Suprapubic skin (tissue), 4 donors: ENCODE measurements at places on chromosomes 5 and 9. TPM values are rescaled to one million over a fixed set of nuclear protein-coding genes. Genes with fewer than 3 reads are reported as not detected.

DNA sequence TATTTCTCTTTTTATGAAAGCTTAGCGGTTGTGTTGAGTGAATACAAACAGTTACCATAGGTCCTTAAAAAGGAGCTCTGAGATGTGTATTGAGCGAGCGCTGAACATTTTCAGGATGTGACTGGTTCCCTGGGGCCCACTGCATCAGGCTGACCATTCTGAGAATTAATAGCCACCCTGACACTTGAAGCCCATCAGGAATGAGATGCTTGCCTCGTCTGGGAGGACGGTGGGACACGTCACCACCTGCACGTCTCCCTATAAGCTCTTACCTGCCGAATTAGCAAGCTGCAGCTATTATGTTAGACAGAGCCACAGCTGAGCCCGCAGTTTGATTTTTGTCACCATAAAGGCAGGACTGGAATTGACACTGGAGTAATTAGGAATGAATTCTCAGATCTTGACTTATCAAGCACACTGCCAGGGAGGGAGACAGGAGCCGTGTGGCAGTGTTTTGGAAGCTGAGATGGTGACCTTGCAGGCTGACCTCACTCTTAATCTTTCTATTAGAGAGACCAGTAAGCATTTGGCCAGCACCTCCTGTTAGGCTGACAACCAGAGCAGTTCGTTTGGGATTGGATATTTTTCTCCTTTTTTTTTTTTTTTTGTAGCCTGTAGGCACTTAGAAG lies 373.1 kb upstream of the WWC1 start:
- no peak for DNase-seq

The ZFP37 gene
- total RNA-seq = 1.1 TPM

- no peak for DNase-seq
Measured at GRCh38 chr5:127981498-127981897, 102.1 kb upstream of the SLC12A2 start.

The UBAC1 gene
- 88.5 TPM for total RNA-seq

DNA sequence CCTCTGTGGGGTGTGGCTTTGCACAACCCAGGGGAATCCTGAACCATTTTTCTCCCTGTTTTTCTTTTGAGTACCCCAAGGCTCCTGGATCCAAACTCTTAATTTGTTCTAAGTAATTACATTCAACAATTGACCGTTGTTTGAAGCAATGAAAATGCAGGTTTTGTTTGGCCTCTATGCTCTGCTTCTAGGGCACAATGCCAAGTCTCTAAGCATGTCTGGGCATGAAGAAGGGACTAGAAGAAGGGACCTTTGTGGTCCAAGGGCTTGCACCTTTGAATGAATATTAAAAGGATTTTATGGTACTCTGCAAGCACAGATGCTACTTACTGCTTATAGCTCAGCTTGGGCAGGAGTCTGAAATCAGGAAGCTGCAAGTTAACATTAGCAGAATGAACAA lies 6.6 kb upstream of the ENC1 start:
- DNase-seq = no peak

- DNase-seq = peak; percentile 33
Measured at GRCh38 chr5:14716755-14717752, 52.5 kb downstream of the OTULIN start.

DNA sequence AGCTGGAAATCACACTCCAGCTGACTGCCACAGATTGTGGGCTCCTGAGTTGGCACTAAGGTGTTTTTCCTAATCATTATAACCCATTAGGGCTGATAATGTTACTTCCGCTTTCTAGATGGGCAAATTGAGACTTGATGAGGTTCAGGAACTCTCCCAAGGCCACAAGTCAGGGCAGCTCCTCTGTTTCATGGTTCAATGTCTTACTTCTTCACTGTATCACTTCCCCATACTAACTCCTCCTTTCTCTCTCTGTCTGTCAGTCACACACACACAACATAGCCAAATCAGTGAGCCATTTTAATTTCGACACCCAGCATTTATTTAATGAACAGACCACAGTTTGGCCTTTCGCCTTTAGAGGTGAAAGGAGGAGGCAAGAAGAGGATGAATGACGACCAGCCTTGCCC lies 17.8 kb upstream of the TRAF1 start:
- no peak for DNase-seq

GRCh38 chr5:95283761-95284571 lies 928 bp downstream of the MCTP1 start:
- DNase-seq = no peak

DNA sequence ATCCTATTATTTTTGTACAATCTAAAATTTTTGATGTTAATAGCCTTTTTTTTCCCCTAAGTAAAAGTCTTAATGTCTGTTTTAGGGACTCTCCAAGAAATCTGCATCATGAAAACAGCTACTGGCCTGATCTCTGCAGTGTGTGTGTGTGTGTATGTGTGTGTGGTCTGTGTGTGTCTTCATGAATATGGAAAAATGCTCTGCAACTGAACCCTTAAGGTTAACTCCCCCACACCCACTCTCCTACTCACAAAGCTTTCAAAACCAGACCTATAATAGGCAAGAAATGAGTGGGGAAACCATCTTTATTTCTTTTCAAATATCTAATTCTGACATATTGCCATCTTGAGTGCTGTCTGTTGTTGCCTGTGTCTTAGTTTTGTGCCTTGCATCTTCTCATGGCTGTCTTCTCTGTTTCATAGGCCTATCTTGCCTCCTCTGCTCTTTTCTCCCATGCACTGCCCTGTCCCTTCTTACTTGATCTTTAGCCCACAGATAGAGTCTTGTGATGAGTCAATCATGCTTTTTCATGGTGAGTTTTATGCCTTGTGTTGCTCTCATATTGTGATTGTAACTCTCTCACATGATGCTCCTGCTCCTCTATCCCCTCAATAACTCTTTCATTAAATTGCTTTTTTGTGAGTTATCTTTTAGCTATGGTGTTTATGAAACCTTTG lies 68.3 kb downstream of the CHSY3 start:
- DNase-seq = no peak

The CNTNAP3 gene
- 23.9 TPM for total RNA-seq

- no peak for DNase-seq
Measured at GRCh38 chr9:12753931-12754330, 20.9 kb upstream of the LURAP1L start.

- DNase-seq = no peak
Measured at GRCh38 chr5:64292611-64293215, 127.1 kb downstream of the RNF180 start.

The PCDHGA6 gene
- 7.3 TPM for total RNA-seq

The ORM2 gene
- total RNA-seq = 9.5 TPM

The PSD2 gene
- total RNA-seq = 0.10 TPM

DNA sequence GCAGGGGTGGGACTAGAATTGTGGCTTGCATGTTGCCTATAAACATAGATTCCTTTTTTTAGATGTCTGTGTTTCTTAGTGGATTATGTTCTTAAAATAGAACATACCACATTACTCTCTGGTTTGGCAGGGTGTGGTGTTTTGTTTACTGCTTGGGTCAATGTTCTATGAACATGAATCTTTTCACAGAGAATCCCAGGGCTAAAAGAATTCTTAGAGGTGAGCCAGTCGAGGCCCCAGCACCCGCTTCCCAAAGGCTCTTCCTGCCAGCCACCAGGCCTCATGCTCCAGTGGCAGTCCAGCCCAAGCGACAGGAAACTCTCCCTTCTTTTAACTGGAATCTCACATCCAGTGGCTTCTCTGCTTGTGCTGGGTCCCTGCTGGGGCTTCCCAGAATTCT lies 126.6 kb downstream of the C9orf152 start:
- DNase-seq = no peak

GRCh38 chr5:150485693-150486401 lies 22.1 kb upstream of the NDST1 start:
- DNase-seq = peak; percentile 89

The SAPCD2 gene
- 13.1 TPM for total RNA-seq

GRCh38 chr9:137306066-137306849 lies 4.2 kb upstream of the NRARP start:
- DNase-seq = peak; percentile 69

DNA sequence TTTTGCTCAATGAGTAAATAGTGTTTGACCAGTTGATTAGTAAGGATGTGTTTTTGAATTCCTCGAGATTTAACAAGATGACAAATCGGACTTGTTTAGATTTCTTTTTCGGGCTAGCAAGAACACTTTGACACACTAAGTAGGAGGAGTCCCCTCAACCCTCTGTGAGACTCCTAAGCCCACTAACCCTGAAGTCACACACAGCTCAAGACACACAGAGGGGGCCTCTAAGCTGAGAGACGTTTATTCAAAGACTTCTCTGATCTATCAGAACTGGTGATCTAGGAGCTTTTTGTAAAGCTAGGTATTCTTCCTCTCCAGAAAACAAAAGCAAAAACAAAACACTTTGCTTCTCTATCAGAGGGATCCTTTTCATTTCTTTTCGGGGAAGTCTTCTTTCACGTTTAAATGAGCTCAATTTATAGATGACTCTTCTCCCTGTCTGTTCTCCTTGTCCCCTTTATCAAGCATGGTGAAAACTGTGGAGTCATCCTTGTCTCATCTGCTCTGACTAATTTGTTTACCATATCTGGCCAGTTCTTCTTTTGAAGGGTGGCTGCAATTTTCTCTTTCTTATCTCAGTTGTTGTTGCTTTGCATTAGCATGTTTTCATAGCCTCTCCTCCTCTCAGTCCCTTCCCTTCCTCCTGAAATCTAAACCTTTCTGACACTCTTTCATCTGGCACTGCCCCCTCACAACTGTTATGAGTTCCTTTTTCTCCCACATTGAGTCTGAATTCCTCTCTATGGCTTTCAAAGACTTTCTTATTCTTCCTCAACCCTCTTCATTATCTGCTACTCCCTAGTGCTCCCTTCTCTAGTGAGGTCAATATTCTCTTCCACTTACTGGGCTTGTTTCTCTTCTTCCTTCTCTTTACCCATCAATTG lies 68.5 kb upstream of the RAI14 start:
- DNase-seq = no peak

- DNase-seq = no peak
Measured at GRCh38 chr5:14155075-14155474, 11.9 kb downstream of the TRIO start.

DNA sequence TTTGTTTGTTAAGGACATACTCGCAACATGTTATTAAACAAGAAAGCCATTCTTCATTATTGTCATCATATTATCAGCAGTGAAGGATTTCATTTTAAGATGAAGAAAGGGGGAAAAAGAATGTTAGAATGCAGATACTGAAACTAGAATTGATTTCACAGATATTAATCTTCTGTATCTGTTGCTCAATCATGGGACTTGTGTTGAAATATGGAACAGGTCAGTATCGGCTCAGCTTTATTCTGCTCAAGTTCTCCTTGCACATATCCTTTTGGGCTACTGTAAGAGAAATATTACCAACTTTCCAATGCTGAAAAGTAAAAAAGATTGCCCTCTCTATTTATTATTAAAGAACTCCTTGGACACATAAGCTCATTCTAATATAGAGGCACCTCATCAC lies 13.8 kb upstream of the ANXA1 start:
- no peak for DNase-seq

GRCh38 chr5:149537374-149537975 lies 13.8 kb downstream of the CSNK1A1 start:
- no peak for DNase-seq

GRCh38 chr5:138574744-138575193 lies 432 bp downstream of the HSPA9 start:
- no peak for DNase-seq

The IFNA13 gene
- not detected for total RNA-seq

DNA sequence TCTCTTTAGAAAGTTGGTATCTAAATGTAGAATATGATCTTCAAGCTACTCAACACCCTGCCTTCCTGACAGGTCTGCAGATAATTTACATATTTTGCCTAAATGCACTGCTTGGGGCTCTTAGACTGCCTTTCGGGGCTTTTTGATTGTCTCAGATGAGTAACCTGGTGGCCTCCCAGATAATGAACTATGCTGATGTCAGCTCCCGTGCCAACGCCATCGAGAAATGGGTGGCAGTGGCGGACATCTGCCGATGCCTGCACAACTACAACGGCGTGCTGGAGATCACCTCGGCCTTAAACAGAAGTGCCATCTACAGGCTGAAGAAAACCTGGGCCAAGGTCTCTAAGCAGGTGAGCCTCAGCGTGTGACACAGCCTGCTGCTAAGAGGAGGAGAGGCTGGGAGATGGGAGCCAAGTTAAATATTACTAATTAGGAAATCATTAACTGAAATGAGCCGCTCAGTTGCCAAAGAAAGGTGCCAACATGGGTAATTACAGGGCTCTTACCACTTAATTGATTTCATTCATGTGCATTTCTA lies 20.8 kb upstream of the CKMT2 start:
- no peak for DNase-seq

DNA sequence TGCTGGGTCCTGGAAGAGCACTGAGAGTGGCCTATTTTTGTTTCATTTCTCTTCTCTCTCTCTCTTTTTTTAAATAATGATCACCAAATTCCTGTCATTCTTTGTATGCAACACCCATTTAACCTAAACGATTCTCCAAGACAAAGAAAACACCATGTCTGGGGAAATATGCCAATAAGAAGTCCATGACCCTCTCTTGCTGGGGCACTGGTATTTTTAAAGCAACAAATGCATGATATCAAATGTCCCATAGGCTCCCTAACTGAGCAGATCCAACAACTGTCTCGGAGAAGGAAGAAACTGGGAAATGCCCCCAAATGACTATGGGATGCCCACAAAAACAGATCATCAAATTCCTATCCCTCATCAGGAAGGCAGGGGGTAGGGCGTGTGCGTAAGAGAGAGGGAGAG lies 567.4 kb downstream of the CCDC171 start:
- DNase-seq = no peak
